Nucleus accumbens (tissue), 56 donors: ENCODE measurements at places on chromosomes 2 and 18.

DNA sequence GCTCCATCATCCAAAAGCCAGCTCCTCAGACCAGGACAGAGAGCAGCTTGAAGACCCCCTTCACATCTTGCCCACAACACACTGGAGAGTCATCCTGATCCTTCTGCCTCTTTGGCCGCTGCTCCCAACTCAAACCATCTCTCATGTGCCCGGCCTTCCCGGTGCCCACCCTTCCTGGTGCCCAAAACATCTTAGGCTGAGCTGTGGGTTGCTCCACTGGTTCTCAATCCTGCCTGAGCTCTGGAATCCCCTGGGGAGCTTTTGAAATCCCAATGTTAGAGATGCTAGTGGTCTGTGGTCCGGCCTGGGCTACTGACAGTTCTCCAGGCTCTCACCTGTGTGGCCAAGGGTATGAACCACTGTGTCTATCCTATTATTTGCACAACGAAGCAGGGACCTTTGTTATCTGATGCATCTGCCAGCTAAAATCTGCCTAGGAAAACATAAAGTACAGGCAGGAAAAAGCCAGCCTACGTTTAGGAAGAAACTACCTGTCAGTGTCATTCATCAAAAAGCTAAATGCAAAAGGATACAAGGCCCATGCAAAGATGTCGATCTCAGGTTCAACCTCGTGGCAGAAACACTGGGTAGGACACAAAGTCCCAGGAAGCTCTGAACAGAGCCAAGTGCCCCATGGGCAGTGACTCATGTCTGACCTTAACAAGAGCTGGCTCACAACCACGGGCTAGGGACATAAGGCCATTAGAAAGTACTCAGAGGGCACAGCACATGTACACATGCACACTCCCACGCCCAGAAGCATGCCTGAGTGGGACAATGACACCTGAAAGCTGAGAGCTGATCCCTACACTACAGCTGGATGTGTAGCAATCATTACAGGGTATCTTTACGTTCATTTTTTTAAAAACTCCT lies 30.8 kb downstream of the TBC1D8 start:
- no peak for DNase-seq

DNA sequence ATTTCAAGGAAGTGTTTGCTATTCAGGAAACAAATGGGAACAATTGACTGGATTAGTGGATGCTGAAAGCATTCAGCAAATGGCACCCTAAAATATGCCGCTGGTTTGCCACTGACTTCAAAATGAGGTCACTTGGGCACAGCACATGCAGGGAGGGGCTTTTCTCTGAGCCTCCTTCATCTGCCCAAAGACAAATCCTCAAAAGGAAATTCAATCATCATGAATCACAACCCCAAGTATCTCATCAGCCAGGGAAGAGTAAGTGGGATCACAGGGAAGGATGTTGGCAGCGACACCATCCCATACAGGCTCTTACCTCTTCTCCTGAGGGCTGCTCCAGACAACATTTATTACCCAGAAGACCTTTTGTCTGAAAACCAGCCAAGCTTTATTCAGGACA lies 14.4 kb upstream of the SP140L start:
- no peak for DNase-seq

DNA sequence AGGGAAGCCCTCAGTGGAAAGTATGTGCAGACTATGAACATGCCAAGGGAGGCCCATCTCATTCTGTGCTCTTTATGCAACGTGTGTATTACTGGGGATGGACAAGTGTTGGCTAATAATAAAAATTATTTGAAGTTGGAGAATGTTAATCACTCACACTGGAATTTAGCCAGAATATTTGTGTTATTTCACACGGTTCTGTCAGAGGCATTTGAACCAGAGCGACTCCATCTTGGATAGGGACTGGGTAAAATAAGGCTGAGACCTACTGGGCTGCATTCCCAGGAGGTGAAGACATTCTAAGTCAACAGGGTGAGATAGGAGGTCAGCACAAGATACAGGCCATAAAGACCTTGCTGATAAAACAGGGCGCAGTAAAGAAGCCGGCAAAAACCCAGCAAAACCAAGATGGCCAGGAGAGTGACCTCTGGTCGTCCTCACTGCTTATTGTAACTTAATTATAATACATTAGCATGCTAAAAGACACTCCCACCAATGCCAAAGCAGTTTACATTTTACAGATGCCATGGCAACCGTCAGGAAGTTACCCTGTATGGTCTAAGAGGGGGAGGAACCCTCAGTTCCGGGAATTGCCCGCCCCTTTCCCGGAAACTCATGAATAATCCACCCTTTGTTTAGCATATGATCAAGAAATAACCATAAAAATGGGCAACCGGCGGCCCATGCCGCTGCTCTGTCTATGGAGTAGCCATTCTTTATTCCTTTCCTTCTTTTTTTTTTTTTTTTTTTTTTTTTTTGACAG lies 2.6 kb upstream of the FZD5 start:
- no peak for DNase-seq

DNA sequence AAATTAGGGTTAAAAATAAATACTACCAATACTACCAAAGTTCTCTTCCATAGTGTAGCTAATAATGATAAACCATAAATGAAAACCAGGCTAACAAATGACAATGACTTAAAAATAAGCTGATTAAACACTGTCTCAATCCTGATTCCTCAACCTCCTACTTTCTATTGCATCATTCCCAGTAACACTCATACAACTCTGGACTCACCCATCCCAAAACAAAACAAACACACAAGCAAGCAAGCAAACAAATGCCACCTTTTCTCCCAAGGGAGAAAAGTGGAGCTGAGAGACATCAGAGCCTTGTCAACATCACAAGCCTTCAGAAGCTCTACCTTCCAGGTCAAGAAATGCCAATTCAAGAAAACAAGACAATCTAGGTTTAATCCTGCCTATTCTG lies 620.7 kb downstream of the NYAP2 start:
- no peak for DNase-seq

DNA sequence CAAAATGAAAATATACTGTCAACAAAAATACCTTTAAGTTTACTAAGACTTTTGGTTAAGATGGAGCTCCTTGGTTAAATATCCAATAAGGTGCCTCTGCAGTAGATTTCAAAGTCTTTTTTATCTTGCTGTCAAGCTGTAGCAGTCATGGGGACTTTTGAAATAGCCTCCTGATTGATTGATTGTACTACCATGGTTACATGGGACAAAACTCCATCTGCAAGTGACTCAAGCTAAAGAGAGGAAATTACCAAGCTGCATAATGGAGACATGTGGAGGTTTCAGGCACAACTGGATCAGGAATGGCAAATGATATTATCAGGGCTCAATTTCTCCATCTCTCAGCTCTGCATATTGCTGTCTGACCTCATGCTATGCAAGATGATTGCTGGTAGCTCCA lies 73.4 kb upstream of the ST8SIA3 start:
- DNase-seq = no peak
